ENCODE measurements at places on chromosomes 7 and 10.
A peak's percentile ranks its signal among the peaks of the same experiment; 100 is the strongest.

- DNase-seq = no peak
These were observed 312.8 kb downstream of the LRMDA start for GRCh38 chr10:75744261-75744660.

DNA sequence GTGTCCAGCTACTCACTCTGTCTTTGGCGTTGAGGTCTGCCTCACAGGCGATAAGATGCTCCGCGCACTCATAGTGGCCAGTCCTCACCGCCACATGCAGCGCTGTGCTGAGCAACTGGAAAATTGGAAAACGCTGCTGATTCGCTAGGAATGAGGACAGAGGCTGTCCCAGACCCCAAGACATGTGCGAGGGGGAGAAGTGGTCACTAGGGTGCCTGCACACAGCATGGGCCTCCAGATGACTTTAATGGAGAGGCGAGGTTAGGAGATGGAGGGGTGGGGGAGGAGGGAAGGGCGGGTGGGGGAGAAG is 5.2 kb downstream of the ANKRD1 start:
- DNase-seq = no peak

- no peak for DNase-seq
These were observed 37.4 kb upstream of the CDK6 start for GRCh38 chr7:92873776-92874175.

- DNase-seq = peak; percentile 22
These were observed 527 bp downstream of the PDIA4 start for GRCh38 chr7:149027611-149028345.

DNA sequence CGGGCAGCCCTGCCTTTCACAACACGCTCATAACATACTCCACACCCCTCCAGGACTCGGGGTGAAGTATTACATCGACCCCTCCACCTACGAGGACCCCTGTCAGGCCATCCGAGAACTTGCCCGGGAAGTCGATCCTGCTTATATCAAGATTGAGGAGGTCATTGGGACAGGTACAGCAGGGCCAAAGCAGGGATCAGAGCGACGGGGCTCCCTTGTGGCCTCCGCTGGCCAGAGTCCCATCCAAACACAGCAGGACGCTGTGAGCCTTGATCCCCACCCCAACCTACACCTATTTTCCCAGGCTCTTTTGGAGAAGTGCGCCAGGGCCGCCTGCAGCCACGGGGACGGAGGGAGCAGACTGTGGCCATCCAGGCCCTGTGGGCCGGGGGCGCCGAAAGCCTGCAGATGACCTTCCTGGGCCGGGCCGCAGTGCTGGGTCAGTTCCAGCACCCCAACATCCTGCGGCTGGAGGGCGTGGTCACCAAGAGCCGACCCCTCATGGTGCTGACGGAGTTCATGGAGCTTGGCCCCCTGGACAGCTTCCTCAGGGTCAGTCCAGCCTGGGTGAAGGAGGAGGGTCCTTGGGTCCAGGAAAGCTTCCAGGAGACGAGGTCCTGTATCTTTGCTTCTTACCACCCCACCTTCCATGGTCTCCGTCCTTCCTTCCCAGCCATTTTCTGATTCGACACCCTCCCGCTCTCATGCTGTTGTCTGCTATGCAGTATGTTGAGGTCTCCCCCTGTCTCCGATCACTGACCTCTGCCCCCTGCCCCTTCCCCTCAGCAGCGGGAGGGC is 13.5 kb downstream of the EPHB6 start:
- DNase-seq = no peak

DNA sequence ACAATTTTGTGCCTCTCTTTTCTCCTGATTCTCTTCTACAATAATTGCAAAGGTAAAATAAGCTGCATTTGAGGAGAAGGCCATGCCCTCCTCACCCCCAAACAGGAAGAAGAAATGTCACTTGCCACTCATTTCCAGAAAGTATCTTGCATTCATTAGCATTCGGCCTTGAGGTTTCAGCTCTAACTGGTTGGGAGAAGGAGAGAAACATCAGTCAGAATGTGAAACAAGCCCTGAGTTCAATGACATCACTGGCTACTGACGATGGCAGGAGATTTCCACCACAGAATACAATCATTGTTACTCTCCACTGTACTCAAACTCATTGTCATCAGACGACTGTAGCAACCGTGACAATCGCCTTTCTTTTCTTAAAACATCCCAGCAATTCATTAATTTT is 72.8 kb downstream of the PRKCQ start:
- DNase-seq = no peak

DNA sequence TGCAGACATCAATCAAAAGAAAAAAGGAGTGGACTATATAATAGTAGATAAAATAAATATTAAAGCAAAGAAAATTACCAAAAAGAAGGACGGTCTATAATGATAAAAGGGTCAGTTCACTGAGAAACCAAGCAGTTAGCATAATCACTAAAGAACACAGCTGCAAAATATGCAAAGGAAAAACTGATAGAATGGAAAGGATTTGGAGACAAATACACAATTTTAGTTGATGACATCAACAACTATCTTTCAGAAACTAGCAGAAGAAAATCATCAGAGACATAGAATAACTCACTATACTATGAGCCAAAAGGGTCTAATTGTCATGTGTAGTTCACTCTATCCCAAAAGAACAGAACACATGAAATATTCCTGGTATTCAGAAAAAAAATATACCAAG is 316.4 kb upstream of the IGFBP3 start:
- DNase-seq = no peak

DNA sequence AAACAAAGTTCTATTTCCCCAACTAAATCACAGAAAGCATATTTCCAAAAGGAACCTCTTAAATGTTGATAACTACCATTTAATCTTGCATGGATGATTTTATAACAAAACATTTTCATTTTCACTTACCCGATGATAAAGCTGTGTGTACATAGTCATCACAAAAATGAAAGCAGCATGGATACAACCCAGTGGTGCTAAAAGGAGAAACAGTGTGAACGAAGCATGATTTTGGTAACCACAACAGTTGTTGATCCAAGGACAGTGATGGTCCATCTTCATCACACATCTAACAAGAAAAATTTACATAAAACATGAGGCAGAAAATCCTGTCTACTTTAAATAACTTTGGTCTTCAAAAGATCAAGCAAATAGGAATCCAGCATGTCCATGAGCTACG is 4.7 kb downstream of the ZDHHC6 start:
- DNase-seq = no peak

- DNase-seq = no peak
These were observed 19.6 kb upstream of the MGMT start for GRCh38 chr10:129447486-129447885.

Measured in ELR (cell line).